ENCODE measurements at places on chromosomes 1 and 21. TPM values are rescaled to one million over a fixed set of nuclear protein-coding genes. Genes with fewer than 3 reads are reported as not detected.

DNA sequence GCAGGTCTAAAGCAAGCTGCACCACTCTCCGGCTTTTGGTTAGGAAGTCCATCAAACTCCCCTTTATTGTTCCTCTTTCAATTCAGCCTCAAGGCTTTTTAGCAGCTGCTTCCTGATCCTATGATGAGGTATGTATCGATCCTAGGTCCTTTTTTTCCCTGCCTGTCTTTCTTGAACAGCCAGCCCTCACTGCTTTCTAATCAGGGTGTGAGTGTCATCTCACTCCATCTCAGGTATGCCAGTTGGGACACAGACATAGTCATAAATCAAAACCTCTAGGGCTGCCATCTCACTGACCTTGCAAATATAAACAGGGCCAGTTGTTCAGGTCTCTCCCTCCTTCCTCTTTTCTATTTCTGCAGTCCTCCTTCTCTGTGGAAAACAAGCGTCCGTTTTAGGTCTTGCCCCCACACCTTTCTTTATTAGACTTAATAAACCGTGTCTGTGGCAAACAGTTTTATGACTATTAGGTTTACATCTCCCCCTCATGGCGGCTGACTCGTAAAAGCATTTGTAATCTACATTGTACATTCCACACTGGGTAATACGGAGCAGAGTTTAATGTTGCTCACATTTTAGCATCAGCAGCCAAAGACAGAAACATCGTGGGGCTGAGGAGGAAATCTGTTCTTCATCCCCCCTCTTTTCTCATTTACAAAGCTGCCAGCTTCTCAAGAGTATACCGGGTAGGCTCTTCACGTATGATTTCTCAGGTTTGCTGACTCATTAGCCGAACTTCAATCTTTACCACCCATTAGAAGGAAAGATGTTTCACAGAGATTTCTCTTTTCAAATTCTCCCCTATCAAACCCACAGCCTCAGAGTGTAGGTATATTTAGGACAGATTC lies 11.6 kb downstream of the STYXL2 start:
- DNase-seq: peak; percentile 58

DNA sequence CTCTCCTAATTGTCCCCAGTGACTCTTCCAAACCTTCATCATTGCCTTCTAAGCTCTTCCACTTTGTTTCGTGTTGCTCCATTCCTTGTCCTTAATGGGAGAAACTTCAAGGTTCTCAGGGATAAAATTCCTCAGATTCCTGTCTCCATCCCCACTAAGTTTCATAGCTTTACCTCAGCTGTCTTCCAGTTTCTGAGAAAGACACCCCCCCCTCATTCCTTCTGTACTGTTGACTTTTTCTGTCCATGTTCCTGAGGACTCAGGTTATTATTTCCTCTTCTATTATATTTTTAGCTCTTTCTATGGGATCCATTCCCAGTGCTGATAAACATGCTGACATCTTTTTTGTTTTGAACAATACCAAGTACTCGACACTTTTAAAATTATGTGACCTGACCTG lies 215.3 kb upstream of the PTGFR start:
- no peak for DNase-seq

DNA sequence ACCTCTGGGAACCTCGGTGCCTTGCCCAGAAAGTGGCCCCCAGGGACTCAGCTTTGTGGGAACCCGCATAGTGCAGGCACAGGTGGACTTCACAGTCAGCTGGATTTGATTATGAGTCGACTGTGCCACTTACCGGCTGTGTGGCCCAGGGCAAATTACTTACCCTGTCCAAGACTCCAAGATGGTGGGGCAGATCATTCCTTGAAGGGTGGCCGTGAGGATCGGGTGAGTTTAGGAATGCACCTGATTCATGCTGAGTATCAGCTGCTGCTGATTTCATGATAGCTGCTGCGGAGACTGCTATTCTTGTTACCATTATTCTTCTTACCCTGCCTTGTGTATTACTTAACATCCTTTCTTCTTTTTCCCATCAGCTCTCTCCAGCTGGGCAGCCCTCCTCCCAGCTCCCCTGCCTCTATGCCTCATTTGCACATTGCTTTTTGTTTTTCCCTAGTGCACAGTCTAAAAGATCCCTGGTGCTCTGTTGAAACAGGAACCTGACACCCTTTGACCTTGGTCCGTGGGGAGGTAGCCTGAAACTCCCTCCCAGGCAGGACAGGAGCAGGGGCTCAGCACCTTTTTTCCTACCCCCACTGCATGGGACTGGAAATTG lies 40.5 kb upstream of the FHAD1 start:
- no peak for DNase-seq

GRCh38 chr1:64187646-64188045 lies 15.8 kb upstream of the UBE2U start:
- no peak for DNase-seq

DNA sequence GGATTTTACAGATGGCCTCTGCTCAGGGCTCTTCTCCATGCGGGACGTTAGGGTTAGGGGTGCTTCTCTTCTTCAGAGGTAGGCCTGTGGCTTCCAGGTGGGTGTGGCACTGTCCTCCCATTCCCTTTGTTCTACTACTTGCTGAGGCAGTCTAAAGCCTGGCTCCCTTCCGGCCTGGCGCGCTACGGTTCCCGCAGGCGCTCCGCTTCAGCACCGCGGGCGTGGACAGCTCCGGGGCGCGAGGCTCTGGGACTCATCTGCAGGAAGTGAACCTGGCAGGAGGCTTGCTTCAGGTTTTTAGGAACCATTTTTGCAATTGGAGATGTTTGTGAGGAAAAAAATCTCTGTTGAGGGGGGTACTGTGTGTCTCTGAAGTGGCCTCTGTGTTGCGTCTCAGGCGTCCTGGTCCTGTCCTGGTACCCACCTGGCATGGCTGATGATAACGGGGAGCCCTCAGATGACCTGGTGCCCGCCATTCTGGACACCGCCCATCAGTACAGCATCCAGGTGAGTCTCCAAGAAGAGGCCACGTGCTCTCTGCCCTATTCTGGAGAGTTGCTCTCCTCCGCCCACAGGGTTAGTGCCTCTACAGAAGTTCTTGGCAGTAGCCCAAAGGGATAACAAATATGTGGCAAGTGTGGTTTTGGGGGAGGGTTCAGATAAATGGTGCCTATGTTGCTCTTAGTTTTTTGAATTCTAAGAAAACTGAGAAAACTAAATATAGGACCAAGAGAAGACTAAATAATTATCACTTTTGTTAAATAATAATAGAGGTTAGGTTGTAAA lies 1.9 kb downstream of the MANEAL start:
- peak; percentile 28 for DNase-seq

- DNase-seq: no peak
Observed at GRCh38 chr1:167927046-167927754, 9.3 kb upstream of the DCAF6 start.

- no peak for DNase-seq
Observed at GRCh38 chr1:59703226-59703917, 111.4 kb upstream of the HOOK1 start.

GRCh38 chr1:165897326-165898303 lies 70.2 kb downstream of the UCK2 start:
- DNase-seq: no peak

DNA sequence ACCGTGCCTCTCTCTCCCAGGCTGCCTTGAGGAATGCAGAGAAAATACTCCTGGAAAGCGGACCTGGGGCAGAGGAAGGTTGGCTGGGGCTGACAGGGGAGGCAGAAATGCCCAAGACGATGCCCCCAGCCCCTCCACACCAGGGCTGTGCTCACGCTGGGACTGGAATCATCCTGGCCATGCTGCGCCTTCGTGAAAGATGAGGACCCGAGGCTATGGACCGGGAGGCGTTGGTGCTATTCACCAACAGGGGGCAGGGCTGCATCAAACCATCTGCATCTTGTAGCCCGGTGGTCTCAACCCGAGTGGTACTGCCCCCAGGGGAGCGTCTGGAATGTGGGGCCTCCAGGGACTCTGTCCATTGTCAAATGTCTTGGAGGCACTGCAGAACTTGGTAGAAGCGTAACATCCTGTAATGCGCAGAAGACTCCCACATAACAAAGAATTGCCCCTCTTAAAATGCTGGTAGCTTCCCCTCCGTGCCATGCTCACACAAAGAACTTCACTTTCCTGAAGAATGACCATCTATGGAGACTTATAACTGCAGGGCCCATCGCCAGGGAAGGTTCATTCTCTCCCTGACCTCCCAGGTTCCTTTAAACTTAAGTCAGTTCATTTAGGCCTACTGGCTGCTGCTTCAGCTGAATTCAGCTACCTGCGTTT lies 251.2 kb downstream of the RRAGC start:
- peak; percentile 10 for DNase-seq

DNA sequence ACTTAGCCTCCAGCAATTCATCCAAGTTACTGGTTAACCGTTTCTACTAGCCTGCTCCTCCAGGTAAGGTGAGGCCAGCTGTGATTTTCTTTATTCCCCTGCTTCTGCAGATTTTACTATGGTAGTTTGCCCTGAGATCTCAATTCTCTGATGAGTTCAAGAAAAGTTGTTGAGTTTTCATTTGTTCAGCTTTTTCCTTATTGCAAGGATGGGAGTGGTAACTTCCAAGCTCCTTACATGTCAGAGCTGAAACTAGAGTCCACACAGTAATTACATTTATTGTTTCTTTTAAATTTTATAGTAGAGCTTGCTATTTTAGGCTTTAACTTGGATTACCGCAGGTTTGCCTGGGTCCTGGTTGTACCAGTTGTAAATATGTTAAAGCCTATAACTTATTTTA lies 76.9 kb upstream of the ZRANB2 start:
- DNase-seq: no peak

DNA sequence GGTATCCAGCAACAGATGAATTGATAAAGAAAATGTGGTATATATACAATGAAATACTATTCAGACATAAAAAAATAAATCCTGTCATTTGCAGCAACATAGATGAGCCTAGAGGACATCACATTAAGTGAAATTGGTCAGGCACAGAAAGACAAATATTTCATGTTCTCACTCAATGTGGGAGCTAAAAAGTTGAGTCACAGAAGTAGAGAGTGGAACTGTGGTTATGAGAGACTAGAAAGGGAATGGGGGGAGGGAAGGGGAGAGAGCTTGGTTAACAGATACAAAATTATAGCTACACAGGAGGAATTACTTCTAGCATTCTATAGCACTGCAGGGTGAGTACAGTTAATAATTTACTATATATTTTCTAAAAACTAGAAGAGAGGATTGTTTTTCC lies 37.1 kb upstream of the SERPINC1 start:
- DNase-seq: no peak

- no peak for DNase-seq
Observed at GRCh38 chr1:33698361-33699035, 165.4 kb upstream of the HMGB4 start.

DNA sequence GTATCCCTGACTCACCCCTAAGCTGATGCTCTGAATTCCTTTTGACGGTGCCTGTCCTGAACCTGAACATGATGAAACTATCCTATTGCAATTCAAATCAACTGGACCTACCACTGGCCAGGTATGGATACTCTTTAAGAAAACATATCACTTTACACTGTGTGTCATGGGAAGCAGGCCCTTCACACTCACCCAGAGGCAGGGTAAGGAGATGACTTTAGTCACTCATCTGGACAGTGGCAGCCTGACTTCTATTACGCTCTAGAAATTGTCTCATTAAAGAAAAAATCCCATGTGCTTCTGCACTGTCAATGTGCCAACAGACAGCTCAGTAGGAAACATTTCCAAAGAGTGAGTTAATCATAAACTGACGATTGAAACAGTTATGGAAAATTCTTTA lies 94.3 kb downstream of the VAV3 start:
- DNase-seq: no peak

DNA sequence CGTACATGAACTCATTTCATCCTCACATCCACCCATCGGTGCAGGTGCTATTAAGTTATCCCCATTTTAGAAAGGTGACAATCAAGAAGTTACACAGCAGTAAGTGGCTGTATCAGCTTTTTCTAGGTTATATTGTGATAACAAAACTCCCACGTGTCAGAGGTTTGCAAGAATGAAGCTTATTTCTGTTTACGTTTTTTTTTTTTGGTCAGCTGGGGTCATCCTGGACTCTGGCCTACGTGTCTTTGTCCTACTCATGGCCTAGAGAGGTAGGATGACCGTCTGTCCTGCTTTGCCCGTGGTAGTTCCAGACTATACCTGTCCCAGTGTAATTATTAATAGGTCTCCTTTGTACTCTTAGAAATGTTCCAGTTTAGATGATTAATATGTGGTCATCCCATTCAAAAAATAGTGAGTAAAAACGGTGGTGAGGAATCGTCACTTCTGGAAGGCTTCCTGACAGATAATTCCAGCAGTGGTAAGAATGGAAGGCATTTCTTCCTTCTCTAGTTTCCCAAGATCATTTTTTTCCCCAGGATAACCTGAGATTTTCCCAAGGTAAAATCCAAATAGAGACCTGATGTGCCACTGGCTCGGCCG lies 64.2 kb upstream of the KIF26B start:
- DNase-seq: no peak

GRCh38 chr1:181062836-181063428 lies 25.6 kb upstream of the IER5 start:
- no peak for DNase-seq

- DNase-seq: no peak
Observed at GRCh38 chr1:47659146-47659545, 221.3 kb downstream of the FOXD2 start.

PRMT6 gene
- 23.8 TPM for total RNA-seq

OR10J1 gene
- not detected for total RNA-seq

GBP2 gene
- total RNA-seq: 5.9 TPM

LAMC1 gene
- 13.1 TPM for total RNA-seq

FBXO44 gene
- total RNA-seq: 0.26 TPM

SPRR2B gene
- total RNA-seq: not detected

FCRL4 gene
- total RNA-seq: not detected

PTGFR gene
- not detected for total RNA-seq

DMRTA2 gene
- not detected for total RNA-seq

FABP3 gene
- not detected for total RNA-seq

SH2D1B gene
- not detected for total RNA-seq

CLCA2 gene
- not detected for total RNA-seq

ARTN gene
- not detected for total RNA-seq
